ENCODE measurements at places on chromosomes 2 and 18. TPM values are rescaled to one million over a fixed set of nuclear protein-coding genes. Genes with fewer than 3 reads are reported as not detected.

The DUSP2 gene
- 24.5 TPM for total RNA-seq

GRCh38 chr2:27651056-27651455, 12.4 kb downstream of the SUPT7L start:
- no peaks in the 10 kb centered on the region for H3K27me3 ChIP-seq
- no peak overlapping the region for H3K27ac ChIP-seq
- peaks cover 28% of the 10 kb centered on the region for H3K36me3 ChIP-seq
- H3K4me1 ChIP-seq: peaks cover 8% of the 10 kb centered on the region
- no peak overlapping the region for H3K4me3 ChIP-seq

The IL1RL1 gene
- not detected for total RNA-seq

DNA sequence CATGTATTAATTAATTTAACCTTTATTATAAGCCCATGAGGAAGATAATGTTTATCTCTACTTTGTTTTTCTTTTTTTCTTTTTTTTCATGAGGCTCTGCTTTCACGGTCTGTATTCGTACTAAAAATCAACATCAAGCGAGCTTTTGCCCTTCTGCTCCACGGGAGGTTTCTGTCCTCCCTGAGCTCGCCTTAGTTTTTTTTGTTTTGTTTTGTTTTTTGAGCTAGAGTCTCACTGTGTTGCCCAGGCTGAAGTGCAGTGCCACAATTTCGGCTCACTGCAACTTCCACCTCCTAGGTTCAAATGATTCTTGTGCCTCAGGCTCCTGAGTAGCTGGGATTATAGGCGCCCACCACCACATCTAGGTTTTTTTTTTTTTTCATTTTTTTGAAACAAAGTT, 29.9 kb upstream of the BMPR2 start:
- no peaks in the 10 kb centered on the region for H3K27me3 ChIP-seq
- H3K4me1 ChIP-seq: no peaks in the 10 kb centered on the region

- no peak overlapping the region for H3K4me3 ChIP-seq
- H3K27ac ChIP-seq: no peak overlapping the region
- DNase-seq: no peak
These were observed 71.3 kb downstream of the CTIF start for GRCh38 chr18:48609820-48610815.

The MARCO gene
- total RNA-seq: 0.54 TPM

GRCh38 chr2:134873152-134873551, 34.7 kb downstream of the ACMSD start:
- H3K36me3 ChIP-seq: no peaks in the 10 kb centered on the region
- no peak overlapping the region for H3K4me3 ChIP-seq
- H3K27ac ChIP-seq: no peak overlapping the region
- DNase-seq: no peak
- H3K27me3 ChIP-seq: no peaks in the 10 kb centered on the region

The LYG2 gene
- total RNA-seq: 0.27 TPM

GRCh38 chr2:2098458-2099167, 232.5 kb downstream of the MYT1L start:
- H3K4me3 ChIP-seq: no peak overlapping the region
- no peaks in the 10 kb centered on the region for H3K36me3 ChIP-seq
- no peak for DNase-seq

GRCh38 chr18:25737710-25738311, 352.6 kb downstream of the SS18 start:
- no peaks in the 10 kb centered on the region for H3K4me1 ChIP-seq
- peak; percentile 6 for DNase-seq
- H3K27ac ChIP-seq: no peak overlapping the region
- peaks cover 13% of the 10 kb centered on the region for H3K27me3 ChIP-seq
- no peaks in the 10 kb centered on the region for H3K36me3 ChIP-seq

The TRPM8 gene
- total RNA-seq: 0.39 TPM

GRCh38 chr2:232668805-232669444, 28.2 kb upstream of the GIGYF2 start:
- no peak overlapping the region for H3K27ac ChIP-seq
- no peaks in the 10 kb centered on the region for H3K4me1 ChIP-seq
- peak; percentile 3 for DNase-seq
- no peak overlapping the region for H3K4me3 ChIP-seq
- no peaks in the 10 kb centered on the region for H3K27me3 ChIP-seq
- H3K36me3 ChIP-seq: no peaks in the 10 kb centered on the region

The AKAIN1 gene
- total RNA-seq: not detected

GRCh38 chr2:233953087-233953801, 36.1 kb downstream of the TRPM8 start:
- H3K4me1 ChIP-seq: no peaks in the 10 kb centered on the region
- no peak overlapping the region for H3K4me3 ChIP-seq
- DNase-seq: no peak
- H3K36me3 ChIP-seq: no peaks in the 10 kb centered on the region

GRCh38 chr2:199775267-199775666, 75.7 kb downstream of the FTCDNL1 start:
- no peak overlapping the region for H3K27ac ChIP-seq
- no peaks in the 10 kb centered on the region for H3K27me3 ChIP-seq
- no peak overlapping the region for H3K4me3 ChIP-seq
- DNase-seq: no peak

DNA sequence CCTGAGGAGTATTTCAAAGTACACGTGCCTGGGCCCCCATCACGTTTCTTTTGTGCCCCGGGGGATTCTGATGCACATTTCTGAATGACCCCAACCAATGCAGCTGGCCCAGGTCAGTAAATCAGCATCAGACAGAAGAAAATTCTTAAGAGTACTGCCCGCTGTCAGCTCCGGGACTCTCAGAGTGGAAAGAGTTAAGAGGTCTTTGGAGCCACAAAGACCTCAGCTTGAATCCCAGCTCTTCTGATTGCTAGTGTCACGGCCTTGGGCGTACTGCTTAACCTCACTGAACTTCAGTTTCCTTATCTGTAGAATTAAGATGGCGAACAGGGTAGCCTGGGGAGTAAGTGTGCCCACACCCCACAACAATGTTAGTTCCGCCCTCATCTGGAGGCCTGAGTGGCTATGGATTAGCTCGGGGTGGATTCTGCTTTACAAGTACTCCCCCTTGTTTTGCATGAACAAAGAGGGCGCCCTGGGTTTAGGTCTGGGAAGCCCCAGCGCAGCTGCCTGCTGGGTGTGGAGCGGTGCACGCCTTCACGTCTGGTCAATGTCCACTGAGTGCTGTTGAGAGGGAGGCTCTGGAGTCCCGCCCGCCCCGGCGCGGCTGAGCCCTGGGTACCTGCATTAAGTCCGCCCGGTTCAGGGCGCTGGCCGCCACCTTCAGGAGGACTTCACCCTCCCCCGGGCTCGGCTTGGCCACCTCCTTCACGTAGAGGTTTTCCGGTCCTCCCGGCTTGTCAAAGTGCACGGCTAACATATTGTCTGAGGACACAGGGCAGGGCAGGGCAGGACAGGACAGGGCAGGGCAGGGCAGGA, 858 bp downstream of the TP53I3 start:
- peak overlapping the region; percentile 71 for H3K4me3 ChIP-seq
- peak overlapping the region; percentile 95 for H3K27ac ChIP-seq

DNA sequence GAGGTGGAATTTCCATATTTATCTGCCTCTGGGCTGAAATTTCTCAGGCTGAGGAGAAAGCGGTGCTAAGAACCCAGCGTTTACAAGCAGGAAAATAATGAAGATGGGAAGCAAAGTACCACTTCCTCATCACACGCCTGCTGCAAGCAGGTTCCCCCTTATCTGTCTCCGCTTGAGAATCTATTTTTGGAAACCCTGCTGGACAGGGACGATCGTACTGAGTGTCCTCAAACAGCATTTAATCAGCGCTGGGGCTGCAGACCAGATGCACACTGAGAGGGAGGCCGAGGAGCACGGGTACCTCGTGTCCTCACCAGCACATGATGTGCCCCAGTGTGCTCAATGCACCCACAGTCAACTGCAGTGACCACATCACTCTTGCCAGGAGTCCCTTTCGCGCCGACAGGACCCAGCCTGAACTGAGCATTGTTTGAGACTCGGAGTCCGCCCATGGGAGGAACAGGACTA, 160.4 kb downstream of the HDAC4 start:
- DNase-seq: no peak
- H3K36me3 ChIP-seq: no peaks in the 10 kb centered on the region
- H3K27ac ChIP-seq: no peak overlapping the region
- no peak overlapping the region for H3K4me3 ChIP-seq
- H3K27me3 ChIP-seq: no peaks in the 10 kb centered on the region

GRCh38 chr2:112642966-112643365, 2.8 kb upstream of the SLC20A1 start:
- H3K27ac ChIP-seq: no peak overlapping the region
- peaks cover 14% of the 10 kb centered on the region for H3K36me3 ChIP-seq
- H3K27me3 ChIP-seq: no peaks in the 10 kb centered on the region
- peaks cover 48% of the 10 kb centered on the region for H3K4me1 ChIP-seq

The CCDC195 gene
- not detected for total RNA-seq

GRCh38 chr2:149167941-149168340, 129.4 kb downstream of the LYPD6B start:
- H3K36me3 ChIP-seq: no peaks in the 10 kb centered on the region
- no peak overlapping the region for H3K4me3 ChIP-seq
- no peak overlapping the region for H3K27ac ChIP-seq
- H3K4me1 ChIP-seq: peaks cover 32% of the 10 kb centered on the region
- no peaks in the 10 kb centered on the region for H3K27me3 ChIP-seq

DNA sequence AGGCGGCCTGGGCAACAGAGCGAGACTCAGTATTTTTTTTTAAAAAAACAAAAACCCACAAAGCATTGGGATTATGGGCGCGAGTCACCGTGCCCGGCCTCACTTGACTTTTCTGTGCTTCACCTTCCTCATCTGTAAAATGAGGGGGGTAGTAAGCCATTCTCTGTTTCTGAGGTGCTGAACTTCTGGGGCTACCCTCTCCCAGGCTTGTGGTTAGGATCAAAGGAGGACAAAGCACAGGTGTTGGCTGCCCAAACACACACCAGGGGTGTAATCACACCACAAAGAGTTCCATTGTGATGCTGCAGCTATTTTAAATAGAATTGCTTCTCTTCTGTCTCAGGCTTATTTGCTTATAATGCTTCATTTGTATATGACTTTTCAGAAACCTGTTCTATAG, 35.8 kb upstream of the INHBB start:
- no peaks in the 10 kb centered on the region for H3K36me3 ChIP-seq
- no peak for DNase-seq
- no peaks in the 10 kb centered on the region for H3K27me3 ChIP-seq

DNA sequence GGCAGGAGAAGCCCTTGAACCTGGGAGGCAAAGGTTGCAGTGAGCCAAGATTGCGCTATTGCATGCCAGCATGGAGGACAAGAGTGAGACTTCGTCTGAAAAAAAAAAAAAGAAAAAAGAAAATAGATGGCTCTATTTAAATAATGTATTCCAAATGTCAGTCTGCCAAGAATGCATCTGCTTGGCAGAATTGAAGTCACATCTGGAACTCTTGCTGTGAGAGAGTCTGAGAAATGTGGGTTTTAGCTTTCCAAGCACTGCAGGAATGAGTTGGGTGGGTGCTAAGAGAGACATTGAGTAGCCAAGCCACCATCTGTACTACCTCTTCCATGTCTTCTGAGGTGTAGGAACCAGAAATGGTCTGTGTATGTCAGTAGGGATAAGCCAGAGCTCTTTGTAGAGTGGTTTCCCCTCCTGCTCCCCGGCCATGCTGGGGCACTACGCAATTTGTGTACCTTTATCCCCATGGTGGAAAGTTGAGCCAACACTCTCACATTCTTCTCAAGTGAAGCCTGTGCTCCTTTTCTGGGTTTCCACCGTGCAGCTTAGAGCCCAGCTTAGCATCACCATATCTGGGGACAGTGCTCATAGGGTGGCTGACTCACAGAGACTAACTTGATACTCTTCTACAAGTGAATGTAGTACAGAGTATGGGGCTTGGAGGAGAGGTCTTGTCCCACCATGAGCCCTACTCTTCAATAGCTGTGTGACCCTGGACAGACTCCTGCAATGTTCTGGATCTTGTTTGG, 25.3 kb downstream of the IL1F10 start:
- no peak overlapping the region for H3K4me3 ChIP-seq
- no peaks in the 10 kb centered on the region for H3K36me3 ChIP-seq
- H3K27me3 ChIP-seq: no peaks in the 10 kb centered on the region
- no peaks in the 10 kb centered on the region for H3K4me1 ChIP-seq

DNA sequence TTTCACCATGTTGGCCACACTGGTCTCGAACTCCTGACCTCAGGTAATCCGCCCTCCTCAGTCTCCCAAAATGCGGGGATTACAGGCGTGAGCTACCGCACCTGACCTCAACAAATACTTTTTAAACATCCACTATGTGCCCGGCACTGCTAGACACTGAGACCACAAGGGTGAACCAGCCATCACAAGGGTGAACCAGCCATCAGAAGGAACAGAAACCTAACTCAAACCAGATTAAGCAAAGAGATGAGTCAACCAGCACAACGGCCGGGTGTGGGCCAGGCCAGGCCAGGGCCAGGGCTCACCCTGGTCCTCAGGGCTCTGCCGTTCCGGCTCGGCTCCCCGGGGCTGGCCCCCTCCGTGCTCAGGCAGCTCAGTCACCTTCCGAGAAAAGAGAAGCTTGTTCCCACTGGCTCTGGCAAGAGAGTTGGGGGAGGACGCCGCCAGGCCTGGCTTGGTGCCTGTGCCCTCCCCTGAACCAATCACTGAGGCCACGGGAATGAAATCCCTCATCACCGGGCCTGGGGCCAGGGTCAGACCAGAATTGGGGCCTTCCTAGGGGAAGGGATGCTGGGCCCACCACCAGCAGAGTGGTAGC, 4.4 kb downstream of the TEX44 start:
- DNase-seq: no peak
- H3K27ac ChIP-seq: no peak overlapping the region
- peaks cover 5% of the 10 kb centered on the region for H3K4me1 ChIP-seq
- H3K27me3 ChIP-seq: no peaks in the 10 kb centered on the region

- H3K4me1 ChIP-seq: peaks cover 7% of the 10 kb centered on the region
- no peaks in the 10 kb centered on the region for H3K36me3 ChIP-seq
- no peak overlapping the region for H3K27ac ChIP-seq
- H3K27me3 ChIP-seq: peaks cover 11% of the 10 kb centered on the region
- no peak overlapping the region for H3K4me3 ChIP-seq
- DNase-seq: no peak
These were observed 899 bp downstream of the RAX start for GRCh38 chr18:59272221-59272888.

DNA sequence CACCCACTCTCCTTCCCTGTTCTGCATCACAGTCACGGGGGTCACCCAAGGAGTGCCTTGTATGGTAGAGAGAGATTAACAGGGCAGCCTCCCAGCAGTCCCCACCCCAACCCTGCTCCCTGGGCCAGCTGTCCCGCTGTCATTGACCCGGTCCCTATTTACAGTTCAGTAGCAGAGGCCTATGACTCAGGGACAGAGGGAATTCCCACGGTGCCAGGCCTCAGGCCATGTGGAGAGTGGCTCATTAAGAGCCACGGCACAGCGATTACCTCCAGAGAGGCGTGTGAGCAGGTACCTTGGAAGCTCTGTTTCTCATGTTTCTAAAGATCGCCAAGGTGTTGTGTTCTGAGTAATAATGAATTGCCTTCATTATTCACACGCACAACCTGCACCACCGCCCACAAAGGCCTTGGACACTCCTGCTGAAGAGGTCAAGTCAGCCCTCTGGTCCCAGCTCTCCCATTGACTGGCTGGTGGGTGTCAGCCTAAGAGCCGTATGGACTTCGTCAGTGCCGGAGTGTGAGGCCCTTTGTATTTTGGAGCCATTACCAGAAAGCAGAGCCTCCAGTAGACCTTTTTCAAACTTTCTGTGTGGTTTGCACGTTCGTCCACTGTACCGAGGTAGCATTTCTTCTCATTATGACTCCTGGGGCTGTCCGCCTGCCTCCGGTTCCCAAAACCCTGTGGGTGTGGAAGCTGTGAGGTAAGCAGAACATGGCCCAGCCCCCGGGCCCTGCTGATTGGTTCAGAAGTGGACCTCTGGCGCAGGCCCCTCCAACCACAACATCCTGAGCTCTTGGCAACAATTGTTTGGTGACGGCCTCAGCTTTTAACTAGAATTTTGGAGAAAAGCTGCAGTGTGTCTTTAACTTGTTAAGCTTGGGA, 47.0 kb downstream of the SERTAD2 start:
- no peak overlapping the region for H3K4me3 ChIP-seq
- no peaks in the 10 kb centered on the region for H3K4me1 ChIP-seq
- no peaks in the 10 kb centered on the region for H3K36me3 ChIP-seq
- DNase-seq: no peak
- H3K27me3 ChIP-seq: no peaks in the 10 kb centered on the region

Measured in HCT116 (cell line).